ENCODE measurements at places on chromosomes 4 and X.
A peak's percentile ranks its signal among the peaks of the same experiment; 100 is the strongest.

DNA sequence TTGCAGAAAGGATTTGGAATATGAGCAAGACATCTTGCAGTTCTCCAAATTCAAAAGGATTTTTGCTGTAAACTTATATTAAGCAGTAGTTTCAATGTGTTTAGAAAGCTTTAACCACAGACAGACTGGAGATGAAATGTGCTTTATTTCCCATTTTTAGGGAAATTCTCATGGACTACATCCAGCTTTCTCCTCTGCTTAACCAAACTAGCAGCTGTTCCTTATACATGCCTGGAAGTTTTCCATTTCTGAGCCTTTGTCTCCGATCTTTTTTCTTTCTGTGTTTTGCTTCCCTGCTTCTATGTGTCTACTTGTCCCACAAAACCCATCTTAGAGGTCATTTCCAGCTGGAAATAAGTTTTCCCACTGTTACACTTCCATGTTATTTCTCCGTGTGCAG is 41.6 kb downstream of the TMA16 start:
- DNase-seq = no peak

DNA sequence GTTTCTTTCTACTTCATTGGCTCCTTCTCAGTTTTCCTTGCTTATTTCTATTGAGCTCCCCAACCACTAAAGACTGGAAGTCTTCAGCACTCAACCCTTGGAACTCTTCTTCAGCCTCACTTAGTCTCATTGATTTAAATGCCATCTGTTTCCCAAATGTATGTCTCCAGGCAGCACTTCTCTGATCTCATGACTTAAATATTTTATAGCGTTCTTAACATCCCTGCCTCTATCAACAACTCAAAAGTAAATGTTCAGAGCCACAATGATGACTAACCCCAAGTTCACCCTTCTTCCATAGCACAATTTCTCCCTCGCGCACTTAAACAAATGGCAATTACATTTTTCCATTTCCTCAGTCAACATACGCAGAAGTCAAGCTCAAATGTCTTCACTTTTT is 1393.3 kb downstream of the ARAP2 start:
- peak; percentile 2 for DNase-seq

DNA sequence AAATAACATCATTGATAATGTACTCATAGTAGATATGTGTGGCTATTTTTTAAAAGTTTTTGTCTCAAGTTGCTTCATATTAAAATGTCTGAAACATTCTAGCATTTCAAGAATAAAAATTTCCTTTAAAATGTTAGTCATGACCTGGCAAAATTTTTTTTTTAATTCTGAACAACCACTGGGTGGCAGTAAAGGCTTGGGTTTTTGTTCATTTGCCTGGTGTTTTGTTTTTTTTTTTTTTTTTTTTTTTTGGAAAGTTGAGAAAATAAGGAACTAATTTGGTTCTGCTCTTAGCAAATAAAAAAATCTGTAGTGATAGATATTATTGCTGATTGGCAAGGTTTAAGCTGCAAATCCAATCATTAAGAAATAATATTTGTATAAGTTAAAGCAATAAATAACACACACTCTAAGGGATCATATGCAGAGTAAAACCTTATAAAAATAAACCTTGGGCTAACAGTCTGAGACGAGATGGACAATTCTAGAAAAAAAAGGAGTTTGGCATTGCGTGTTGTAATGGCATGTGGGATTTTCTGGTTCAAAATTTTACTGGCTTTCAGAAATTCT is 81.4 kb downstream of the CEP44 start:
- DNase-seq = peak; percentile 15

DNA sequence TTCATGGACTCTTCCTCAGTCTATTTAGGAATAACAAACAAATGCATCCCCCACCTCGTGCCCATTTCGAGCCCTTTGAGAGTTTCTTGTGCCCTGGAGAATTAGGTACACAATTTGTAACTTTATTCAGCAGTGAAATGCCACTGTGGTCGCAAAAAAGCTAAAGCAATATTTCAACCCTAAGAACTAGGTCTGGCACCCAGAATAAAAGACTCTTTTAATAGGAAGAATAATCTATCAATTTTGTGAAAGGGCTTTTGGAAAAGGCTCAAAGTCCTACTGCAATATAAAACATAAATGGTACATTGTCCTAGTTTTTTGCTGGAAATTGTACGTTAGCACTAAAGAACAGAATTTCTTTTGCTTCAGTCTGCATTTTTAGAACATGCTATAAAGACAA is 304.6 kb upstream of the TENM3 start:
- no peak for DNase-seq

GRCh38 chrX:133697656-133698055 is 282.4 kb upstream of the GPC4 start:
- DNase-seq = no peak

DNA sequence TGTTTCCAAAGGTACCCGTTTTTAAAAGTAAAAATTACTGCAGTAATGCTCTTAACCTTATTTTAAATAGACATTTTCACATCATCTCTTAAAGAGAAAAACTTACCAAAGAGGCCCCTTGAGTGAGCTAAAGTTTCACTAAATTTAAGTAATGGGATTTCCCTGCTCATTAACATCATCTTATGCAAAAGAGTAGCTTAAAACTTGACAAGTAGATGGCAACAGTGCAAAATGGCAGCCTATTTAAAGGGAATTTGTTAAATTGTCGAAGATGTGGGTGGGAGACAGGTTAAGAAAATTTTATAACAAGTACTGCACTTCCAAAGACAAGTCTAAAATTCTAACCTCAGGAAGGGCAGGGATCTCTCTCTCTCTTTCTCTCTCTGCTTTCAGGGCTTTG is 271.7 kb upstream of the LDB2 start:
- DNase-seq = no peak

GRCh38 chrX:8010105-8010504 is 82.9 kb upstream of the PNPLA4 start:
- no peak for DNase-seq

- no peak for DNase-seq
Measured at GRCh38 chrX:46179748-46180147, 365.5 kb downstream of the ZNF674 start.

DNA sequence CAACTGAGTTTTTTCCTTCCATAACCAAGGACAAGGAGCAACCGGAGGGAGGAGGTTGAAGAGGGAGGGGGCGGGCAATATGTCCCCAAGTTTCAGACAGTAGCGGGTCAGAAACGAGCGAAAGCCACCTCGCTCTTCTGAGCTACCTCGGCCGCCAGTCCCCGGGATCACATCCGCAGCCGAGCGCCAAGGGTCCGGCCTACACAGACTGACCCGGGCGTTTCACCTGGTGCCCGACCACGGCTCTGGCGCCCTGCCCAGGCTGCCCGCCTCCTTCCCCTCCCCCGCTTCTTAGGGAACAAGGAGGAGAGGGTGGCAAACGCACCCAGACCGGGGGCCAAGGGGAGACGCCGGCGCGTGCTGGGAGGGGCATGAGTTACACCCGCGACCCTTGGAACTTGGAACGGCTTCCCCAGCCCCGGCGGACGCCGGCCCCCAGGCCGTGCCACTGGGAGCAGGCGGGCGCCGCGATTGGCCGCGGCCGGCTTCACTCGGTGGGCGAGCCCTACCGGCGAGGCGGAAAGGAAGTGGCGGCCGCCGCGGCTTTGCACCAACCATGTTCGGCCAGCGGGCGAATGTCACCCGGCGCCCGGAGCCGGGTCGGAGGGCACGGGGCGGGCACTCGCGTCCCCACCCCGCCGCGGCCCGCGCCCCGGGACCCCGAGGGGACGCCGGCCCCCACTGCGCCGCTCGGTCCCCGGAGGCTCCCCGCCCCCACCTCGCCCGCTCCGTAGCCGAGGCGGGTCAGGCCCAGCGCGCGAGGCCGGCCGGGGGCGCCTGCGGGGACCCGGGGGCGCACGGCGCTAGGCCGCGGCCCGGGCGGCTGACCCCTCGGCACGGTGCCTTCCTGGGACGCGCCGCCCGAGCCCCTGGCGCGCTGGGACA is 1.5 kb downstream of the IRF2 start:
- DNase-seq = peak; percentile 87

GRCh38 chr4:68872643-68873502 is 57.1 kb downstream of the UGT2B10 start:
- no peak for DNase-seq

DNA sequence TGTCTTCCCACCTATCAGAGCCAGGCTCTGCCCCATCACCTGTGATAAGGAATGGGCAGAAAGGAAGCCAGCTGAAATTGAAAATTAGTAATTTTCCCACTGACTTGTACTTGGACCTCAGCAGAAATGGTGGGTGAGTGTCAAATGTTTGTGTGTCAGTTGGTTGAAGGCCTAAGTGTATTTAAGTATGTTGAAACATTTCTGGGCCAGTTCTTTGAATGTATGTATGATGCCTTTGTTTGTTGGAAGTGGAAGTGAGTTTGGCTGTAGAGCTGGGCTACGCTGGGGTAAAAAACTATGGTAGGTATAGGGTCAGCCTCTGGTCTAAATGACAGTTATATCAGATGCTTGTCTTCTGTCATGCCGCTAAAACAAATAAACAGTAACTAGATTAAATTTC is 27.7 kb downstream of the JADE1 start:
- DNase-seq = no peak

DNA sequence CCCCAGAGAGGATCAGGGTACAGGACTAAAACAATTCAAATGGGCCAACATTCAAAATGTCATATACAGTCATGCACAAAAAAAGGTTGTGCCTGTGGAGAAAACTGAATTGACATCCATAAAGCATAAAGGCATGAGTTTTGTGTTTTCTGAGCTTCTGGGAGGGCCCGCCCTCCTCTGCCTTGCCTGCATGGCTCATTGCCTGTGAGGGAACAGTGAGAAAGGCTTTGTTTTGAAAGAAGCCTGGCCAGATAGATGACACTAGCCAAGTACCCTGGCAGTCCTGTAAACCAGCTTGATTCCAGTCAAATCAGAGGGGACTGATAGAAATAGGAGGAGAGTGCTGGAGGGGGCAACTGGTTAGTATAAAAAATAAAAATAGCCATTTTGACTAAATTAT is 194.3 kb downstream of the KIT start:
- no peak for DNase-seq

DNA sequence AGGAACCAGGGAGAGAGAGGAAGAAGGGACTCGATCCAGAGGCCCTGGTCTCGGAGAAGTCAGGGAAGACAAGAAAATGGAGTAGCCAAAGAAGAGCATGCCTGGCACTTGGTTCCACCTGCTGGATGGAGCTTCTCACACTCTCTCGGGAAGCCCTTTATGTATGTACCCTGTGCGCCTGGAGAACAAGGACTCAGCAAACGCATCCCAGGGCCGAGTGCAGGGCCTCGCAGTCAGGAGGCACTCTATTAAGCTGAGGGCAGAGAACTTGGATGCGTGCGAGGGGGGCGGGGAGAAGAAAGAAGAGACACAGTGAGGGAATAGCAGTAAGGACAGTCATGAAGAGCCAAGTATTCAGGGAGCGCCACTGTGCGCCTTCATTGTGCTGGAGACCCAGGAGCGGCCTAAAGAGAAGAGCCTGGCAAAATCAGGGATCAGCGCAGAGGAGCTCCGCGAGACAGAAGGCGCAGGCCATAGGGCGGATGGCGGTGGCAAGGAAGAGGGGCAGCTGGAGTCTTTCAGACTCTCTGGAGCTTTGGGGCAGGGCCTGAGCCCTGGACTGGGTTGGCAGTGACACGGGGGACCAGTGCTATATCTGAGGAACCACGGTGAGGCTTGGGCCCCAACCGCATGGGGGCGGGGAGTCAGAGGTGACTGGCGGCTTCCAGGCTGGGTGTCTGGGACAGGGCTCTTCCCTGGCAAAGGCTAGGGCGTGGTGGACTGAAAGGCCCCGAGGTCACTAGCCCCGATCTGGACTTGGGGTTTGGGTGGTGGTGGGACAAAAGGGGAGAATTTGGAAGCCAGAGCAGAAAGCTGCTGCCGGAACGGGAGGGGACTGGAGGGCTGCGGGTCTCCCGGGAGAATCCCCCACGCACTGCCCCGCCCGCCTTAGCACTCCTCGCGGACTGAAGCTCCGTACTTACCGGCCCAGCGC is 1.9 kb upstream of the SEPTIN6 start:
- DNase-seq = peak; percentile 37

DNA sequence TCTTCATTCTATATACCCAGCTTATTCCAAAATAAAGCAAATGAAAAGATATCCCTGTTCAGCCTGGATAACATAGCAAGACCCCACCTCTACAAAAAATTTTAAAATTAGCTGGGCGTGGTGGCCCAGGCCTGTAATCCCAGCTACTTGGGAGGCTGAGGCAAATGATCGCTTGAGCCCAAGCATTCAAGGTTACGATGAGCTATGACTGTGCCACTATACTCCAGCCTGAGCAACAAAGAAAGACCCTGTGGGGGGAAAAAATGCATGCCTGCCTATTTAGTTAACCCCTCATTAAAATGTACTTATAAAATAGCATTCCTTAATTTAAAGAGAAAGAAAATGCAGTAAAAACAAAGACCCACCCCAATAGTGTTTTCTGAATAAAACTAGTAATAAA is 9.3 kb downstream of the PRSS12 start:
- DNase-seq = no peak

DNA sequence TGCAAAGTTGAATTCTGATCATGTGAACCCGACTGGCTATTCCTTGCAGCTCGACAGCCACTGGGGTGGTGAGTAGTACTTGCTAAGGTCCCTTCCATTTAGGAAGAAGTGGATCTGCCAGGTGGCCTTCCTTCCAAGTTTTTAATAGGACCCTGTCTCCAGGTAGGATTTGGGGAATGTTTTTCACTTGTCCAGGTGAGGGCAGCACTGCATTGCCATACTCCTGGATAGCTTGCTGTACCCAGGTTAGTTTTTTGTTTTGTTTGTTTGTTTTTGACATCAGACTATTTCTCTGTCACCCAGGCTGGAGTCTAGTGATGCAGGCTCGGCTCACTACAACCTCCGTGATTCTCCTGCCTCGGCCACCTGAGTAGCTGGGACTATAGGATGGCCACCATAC is 29.8 kb downstream of the SAGE1 start:
- no peak for DNase-seq

DNA sequence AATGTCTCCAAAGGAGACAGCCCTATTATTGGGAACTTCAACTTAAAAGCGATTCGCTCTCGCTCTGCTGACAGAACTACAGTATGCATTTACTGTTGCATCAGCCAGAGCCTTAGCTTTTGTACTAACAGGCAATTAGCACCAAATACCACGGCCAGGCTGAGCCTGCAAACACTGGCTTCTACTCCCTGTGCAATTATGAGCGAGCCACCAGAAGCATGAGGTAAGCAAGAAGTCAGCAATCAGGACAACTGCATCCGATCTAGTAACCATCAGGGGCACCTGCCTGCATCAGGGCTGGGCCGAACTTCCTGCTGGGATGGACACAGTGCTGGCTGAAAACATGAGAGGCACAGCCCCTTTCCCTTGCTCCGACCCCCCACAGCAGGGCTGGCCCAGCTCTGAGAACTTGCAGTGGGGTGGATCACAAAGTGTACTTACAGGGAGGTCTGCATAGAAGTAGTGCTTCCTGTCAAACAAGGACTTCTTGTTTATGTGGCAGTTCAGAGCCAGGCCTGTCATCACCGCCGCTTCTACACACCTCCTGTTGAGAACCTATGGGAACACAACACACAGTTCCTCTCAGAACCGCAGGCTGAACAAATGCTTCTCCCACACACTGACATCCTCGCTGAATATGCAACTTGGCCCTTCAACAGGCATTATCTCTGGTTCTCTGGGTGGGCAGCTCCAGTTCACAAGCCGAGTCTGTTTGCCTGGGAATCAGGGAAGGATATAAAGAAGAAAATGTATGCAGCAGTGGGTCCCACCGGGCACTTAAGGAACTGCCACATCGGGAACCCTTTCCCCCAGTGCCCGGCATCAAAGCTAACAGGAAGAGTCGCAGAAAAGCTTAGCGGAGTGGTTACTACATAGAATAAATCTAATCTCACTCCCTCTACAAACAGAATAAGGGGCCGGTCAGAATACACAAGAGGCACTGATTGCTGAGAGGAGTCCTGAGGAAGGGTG is 41.5 kb downstream of the GATB start:
- DNase-seq = peak; percentile 84

GRCh38 chr4:153502584-153502983 is 36.4 kb downstream of the TMEM131L start:
- DNase-seq = no peak
